IMR-90 (cell line): ENCODE measurements at places on chromosomes 2 and 18. TPM values are rescaled to one million over a fixed set of nuclear protein-coding genes. Genes with fewer than 3 reads are reported as not detected.

Gene MRPL30
- polyA plus RNA-seq: 14.9 and 18.7 TPM in 2 replicates

Gene GREB1L
- 0.01 and 0.02 TPM in 2 replicates for polyA plus RNA-seq

Gene MAP3K2
- polyA plus RNA-seq: 6.2 and 6.5 TPM in 2 replicates

Gene C2orf80
- polyA plus RNA-seq: not detected in 2 replicates

Gene ZC3H15
- polyA plus RNA-seq: 40.2 and 47.4 TPM in 2 replicates

Gene NPPC
- 0.22 and 0.55 TPM in 2 replicates for polyA plus RNA-seq

Gene TCF23
- not detected in 2 replicates for polyA plus RNA-seq

Gene HOXD13
- polyA plus RNA-seq: not detected in 2 replicates

Gene SYT4
- polyA plus RNA-seq: not detected in 2 replicates

DNA sequence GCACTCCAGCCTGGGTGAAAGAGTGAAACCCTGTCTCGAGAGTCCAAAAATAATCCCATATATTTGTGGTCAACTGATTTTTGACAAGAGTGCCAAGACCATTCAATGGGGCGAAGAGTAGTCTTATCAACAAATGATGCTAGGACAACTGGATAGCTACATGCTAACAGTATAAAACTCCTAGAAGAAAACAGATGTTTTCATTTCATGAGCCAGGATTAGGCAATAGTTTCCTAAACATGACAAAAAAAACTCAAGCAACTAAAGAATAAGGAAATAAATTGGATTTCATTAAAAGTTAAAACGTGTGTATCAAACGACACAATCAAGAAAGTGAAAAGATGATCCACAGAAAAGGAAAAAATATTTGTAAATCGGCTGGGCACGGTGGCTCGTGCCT, 6.3 kb downstream of the LIMS2 start:
- DNase-seq: no peak
- no peak overlapping the region for H3K4me3 ChIP-seq
- peaks cover 5% of the 10 kb centered on the region; the same call in 1 of the 2 replicates for H3K4me1 ChIP-seq
- no peak overlapping the region for H3K27ac ChIP-seq

DNA sequence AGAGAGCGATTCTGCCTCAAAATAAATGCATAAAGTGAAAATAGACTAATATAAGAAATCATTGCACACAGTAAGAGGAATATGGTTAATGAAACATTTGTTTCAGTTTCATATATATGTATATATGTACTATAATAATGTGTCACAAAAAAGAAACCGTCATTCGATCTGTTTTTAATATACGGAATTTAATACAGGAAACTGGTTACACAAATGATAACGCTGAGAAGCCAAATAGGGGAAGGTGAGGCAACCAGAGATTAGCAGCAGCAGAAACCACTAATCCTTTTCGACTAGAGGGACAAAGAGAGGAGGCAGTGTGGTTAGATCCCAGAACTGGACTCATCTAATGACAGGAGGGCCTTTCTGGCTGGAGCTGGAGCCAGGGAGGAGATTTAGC, 64.2 kb upstream of the GREB1L start:
- no peaks in the 10 kb centered on the region; the same call in none of the 2 replicates for H3K27me3 ChIP-seq
- H3K36me3 ChIP-seq: no peaks in the 10 kb centered on the region
- no peak for DNase-seq
- no peaks in the 10 kb centered on the region for H3K4me1 ChIP-seq
- H3K4me3 ChIP-seq: no peak overlapping the region

DNA sequence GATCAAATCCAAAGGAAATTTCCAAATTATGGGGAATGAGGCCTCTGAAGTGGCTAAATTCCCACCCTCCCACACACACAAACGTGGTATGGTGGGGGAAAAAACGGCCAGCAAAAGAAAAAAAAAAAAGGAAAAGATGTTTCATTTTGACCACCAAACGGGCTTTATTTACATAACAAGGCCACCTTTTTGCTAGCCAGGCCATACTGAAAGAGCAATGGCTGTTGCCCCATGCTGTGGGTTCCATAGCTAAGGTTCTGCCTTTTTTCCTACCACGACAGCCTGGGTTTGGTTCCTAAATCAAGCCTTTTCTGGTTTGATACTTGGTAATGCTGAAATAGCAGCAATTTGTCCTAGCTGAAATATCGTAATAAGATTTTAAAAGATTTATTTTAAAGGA, 14.0 kb upstream of the IL1B start:
- H3K4me1 ChIP-seq: no peaks in the 10 kb centered on the region
- H3K4me3 ChIP-seq: no peak overlapping the region
- H3K36me3 ChIP-seq: no peaks in the 10 kb centered on the region
- no peaks in the 10 kb centered on the region for H3K27me3 ChIP-seq

GRCh38 chr18:44586782-44587524, 93.7 kb upstream of the SETBP1 start:
- no peaks in the 10 kb centered on the region for H3K27me3 ChIP-seq
- H3K4me1 ChIP-seq: peaks cover 5% of the 10 kb centered on the region
- no peak overlapping the region for H3K4me3 ChIP-seq
- no peaks in the 10 kb centered on the region for H3K36me3 ChIP-seq
- no peak for DNase-seq

- no peaks in the 10 kb centered on the region for H3K36me3 ChIP-seq
- H3K27ac ChIP-seq: no peak overlapping the region
- no peaks in the 10 kb centered on the region; the same call in 1 of the 2 replicates for H3K27me3 ChIP-seq
- no peaks in the 10 kb centered on the region for H3K4me1 ChIP-seq
- no peak overlapping the region for H3K4me3 ChIP-seq
- DNase-seq: no peak
Observed at GRCh38 chr18:27789406-27789805, 387.5 kb downstream of the CDH2 start.

GRCh38 chr2:7709907-7710306, 792.7 kb downstream of the RNF144A start:
- H3K4me1 ChIP-seq: no peaks in the 10 kb centered on the region
- DNase-seq: peak; percentile 31
- H3K36me3 ChIP-seq: no peaks in the 10 kb centered on the region
- no peak overlapping the region for H3K4me3 ChIP-seq
- H3K27ac ChIP-seq: no peak overlapping the region

- H3K36me3 ChIP-seq: no peaks in the 10 kb centered on the region
- H3K27me3 ChIP-seq: peaks cover 36% of the 10 kb centered on the region
- no peak for DNase-seq
- peak within 1 kb of the TSS; percentile 38 for H3K4me3 ChIP-seq
Observed at GRCh38 chr2:229714080-229714735, at the start of gene DNER. Gene DNER, minus strand, starts transcription at chr2:229714555. Its CDS starts 132 bp downstream, at chr2:229714423.

- no peaks in the 10 kb centered on the region for H3K27me3 ChIP-seq
- DNase-seq: no peak
- peaks cover 26% of the 10 kb centered on the region for H3K4me1 ChIP-seq
- no peak overlapping the region for H3K4me3 ChIP-seq
- no peak overlapping the region; the same call in 1 of the 2 replicates for H3K27ac ChIP-seq
Observed at GRCh38 chr2:231714639-231715498, 6.5 kb downstream of the PTMA start.

GRCh38 chr2:174223388-174223787, 24.9 kb downstream of the OLA1 start:
- no peak overlapping the region for H3K4me3 ChIP-seq
- H3K27me3 ChIP-seq: no peaks in the 10 kb centered on the region
- no peaks in the 10 kb centered on the region for H3K4me1 ChIP-seq
- peaks cover 4% of the 10 kb centered on the region; the same call in 1 of the 2 replicates for H3K36me3 ChIP-seq
- no peak for DNase-seq

- no peaks in the 10 kb centered on the region for H3K4me1 ChIP-seq
- H3K4me3 ChIP-seq: no peak overlapping the region
- H3K27ac ChIP-seq: no peak overlapping the region
- no peaks in the 10 kb centered on the region for H3K36me3 ChIP-seq
Observed at GRCh38 chr2:113391073-113391472, 46.4 kb upstream of the ZNG1B start.

GRCh38 chr2:156687715-156688114, 251.5 kb downstream of the GPD2 start:
- H3K27ac ChIP-seq: no peak overlapping the region
- no peak overlapping the region for H3K4me3 ChIP-seq

DNA sequence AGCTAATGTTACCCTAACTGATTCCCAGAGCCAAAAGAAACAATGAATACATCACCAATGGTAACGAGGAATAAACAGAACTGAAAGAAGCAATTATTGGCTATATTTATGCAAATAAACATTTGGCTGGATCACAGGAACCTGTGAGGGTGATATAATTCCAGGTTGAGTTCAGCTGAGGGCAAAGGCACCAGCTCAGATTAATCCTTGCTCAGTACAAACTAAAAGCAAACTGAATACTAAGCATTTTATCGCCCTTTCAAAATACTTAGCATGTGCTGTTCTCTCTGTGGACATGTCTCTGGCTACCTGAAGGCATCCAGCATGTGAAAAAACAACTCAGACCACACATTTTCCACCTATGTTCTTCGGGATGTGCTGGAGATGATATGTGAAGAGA, 791.7 kb downstream of the METTL4 start:
- no peak for DNase-seq
- H3K27me3 ChIP-seq: no peaks in the 10 kb centered on the region

DNA sequence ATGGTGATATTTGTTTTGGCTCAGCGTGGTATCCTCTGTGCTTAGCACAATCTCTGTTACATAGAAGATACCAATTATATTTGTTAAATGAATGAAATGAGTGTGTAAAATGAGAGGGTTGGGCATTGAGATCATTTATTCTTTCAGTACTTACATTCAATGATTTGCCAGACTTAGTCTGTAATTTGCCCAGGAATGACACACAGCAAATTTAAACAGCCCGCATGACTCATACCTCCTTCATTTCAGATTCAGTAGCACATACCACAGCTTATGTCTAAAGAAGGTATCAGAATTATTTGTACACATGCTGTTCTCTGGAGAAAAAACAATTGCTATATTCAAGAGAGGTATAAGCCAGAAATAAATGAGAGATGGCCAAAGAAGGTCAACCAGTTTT, 37.0 kb downstream of the KLHL14 start:
- no peak overlapping the region for H3K27ac ChIP-seq
- H3K36me3 ChIP-seq: no peaks in the 10 kb centered on the region
- no peaks in the 10 kb centered on the region for H3K27me3 ChIP-seq

DNA sequence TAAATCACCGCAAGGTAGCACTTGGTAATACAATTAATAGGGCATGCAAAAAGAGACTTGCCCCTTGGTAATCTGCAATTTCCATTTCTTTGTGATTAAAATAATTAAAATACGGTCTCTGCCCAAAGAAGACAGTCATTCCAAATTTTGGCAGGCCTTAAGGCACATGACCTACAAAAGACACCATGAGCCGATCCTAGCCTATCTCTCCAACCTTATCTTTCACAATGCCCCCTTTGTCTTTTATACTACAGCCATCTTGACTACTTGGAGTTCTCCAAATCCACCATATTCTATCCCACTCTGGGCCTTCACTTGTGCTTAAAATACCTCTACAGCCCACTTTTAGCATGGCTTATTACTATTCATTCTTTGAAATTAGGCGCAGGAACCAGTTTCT, 23.3 kb downstream of the CFAP210 start:
- no peak for DNase-seq
- H3K27ac ChIP-seq: no peak overlapping the region
- no peaks in the 10 kb centered on the region for H3K4me1 ChIP-seq
- H3K4me3 ChIP-seq: no peak overlapping the region
- peaks cover 4% of the 10 kb centered on the region; the same call in 1 of the 2 replicates for H3K27me3 ChIP-seq
- no peaks in the 10 kb centered on the region for H3K36me3 ChIP-seq

GRCh38 chr18:68666381-68666780, 48.5 kb downstream of the TMX3 start:
- 0 out of 2 replicates have a peak, but pooled peaks cover 2% of the 10 kb centered on the region for H3K4me1 ChIP-seq
- DNase-seq: no peak
- H3K36me3 ChIP-seq: no peaks in the 10 kb centered on the region
- H3K27ac ChIP-seq: no peak overlapping the region
- H3K27me3 ChIP-seq: no peaks in the 10 kb centered on the region

DNA sequence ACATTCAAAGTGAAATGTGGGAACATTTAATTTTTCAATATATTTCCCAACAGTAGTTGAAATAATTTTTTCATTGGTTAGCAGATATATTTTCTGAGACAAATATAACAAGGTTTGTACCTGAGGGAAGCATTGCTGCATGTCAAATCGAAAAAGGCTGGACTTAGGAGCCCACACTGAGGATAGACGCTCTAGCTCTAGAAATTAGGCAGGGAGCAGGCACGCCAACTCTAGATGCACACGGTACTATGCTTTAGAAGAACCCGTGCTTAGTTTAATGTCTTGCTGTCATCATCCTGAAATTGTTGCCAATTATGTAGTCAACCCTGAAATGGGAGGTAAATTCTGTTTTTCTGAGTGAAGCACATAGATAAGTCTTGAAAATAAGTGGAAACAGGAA, 731.1 kb upstream of the ZNF804A start:
- no peaks in the 10 kb centered on the region for H3K4me1 ChIP-seq
- no peaks in the 10 kb centered on the region for H3K36me3 ChIP-seq
- DNase-seq: no peak
- no peak overlapping the region for H3K4me3 ChIP-seq
- no peak overlapping the region for H3K27ac ChIP-seq
- H3K27me3 ChIP-seq: no peaks in the 10 kb centered on the region

GRCh38 chr18:12028674-12029073, 47.4 kb downstream of the IMPA2 start:
- H3K36me3 ChIP-seq: peaks cover 17% of the 10 kb centered on the region
- H3K27ac ChIP-seq: no peak overlapping the region
- no peak overlapping the region for H3K4me3 ChIP-seq
- no peak for DNase-seq
- H3K27me3 ChIP-seq: no peaks in the 10 kb centered on the region

GRCh38 chr18:3525870-3526420, 76.0 kb downstream of the TGIF1 start:
- H3K27me3 ChIP-seq: peaks cover 4% of the 10 kb centered on the region; the same call in 1 of the 2 replicates
- H3K4me1 ChIP-seq: peaks cover 2% of the 10 kb centered on the region; the same call in 1 of the 2 replicates
- H3K4me3 ChIP-seq: no peak overlapping the region
- H3K27ac ChIP-seq: no peak overlapping the region

- peak overlapping the region; percentile 62; the same call in 1 of the 2 replicates for H3K27ac ChIP-seq
- H3K36me3 ChIP-seq: peaks cover 10% of the 10 kb centered on the region
- no peaks in the 10 kb centered on the region for H3K27me3 ChIP-seq
- peak; percentile 46 for DNase-seq
Observed at GRCh38 chr2:37282746-37283145, 41.9 kb downstream of the PRKD3 start.

GRCh38 chr2:182949572-182950189, 83.2 kb upstream of the FRZB start:
- H3K36me3 ChIP-seq: peaks cover 18% of the 10 kb centered on the region
- peaks cover 3% of the 10 kb centered on the region for H3K4me1 ChIP-seq
- H3K27ac ChIP-seq: no peak overlapping the region
- peak; percentile 30 for DNase-seq
- no peak overlapping the region for H3K4me3 ChIP-seq

DNA sequence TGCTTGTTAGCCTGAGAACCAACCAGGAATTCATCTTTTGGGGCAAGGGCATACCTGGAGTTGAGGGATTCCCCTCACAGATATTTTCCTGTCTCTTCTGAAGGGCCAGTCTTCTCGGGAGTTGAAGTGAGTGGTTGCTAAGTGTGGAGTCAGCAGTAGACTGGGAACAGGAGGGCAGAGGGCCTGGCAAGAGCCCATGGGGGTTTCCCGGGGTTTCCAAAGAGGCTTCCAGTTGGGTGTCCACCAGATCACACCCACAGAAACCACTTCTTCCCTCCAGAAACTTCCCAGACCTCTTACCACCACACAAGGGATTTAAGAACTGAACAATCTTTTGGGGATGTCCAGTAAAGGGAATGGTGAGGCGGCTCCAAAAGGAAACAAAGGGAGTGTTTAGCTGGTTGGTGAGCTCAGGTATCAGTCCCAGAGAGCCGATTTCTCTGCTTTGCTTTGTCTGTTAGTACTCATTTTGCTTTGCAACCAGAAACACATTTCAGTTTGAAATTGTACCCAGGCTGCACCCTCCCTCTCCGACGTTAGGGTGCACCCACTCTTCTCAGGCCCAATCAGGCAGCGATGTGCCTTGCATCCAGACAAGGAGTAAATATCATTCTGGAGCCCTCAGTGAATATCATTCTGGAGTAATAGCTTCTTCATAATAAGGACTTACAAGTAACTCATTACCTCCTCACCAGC, 47.5 kb upstream of the SPATS2L start:
- peak; percentile 49 for DNase-seq
- H3K27ac ChIP-seq: no peak overlapping the region

- no peaks in the 10 kb centered on the region for H3K4me1 ChIP-seq
- H3K4me3 ChIP-seq: no peak overlapping the region
- no peaks in the 10 kb centered on the region for H3K36me3 ChIP-seq
Observed at GRCh38 chr18:26993568-26993967, 128.1 kb upstream of the AQP4 start.
